IPS-NIHi11 (cell line): ENCODE measurements at places on chromosomes 2 and 18.

DNA sequence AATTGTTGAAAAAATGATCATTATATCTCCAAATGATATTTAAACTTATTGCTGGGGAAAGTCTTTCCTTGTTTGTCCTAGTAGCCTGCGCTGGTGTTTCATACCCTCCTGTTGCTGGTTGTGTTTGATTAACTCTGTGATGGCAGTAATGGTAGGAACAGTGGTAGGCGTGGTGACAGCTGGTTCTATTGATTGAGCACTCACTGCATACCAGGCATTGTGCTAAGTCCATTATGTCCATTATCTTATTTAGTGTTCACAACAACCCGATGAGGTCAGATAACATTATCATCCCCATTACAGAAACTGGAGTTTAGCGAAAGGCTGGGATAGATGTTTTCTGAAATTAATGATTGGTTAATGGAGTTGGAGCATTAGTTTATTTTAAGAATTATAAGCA is 77.8 kb upstream of the STON1 start:
- no peak for DNase-seq

GRCh38 chr2:132562245-132562644 is 107.8 kb downstream of the LYPD1 start:
- no peak for DNase-seq

- no peak for DNase-seq
Measured at GRCh38 chr2:224551693-224552092, 33.5 kb downstream of the CUL3 start.

- no peak for DNase-seq
Measured at GRCh38 chr18:49934457-49934856, 121.1 kb upstream of the ACAA2 start.

- no peak for DNase-seq
Measured at GRCh38 chr18:62637403-62637802, 77.9 kb upstream of the PHLPP1 start.

- no peak for DNase-seq
Measured at GRCh38 chr18:43757273-43757672, 480.0 kb upstream of the SYT4 start.

DNA sequence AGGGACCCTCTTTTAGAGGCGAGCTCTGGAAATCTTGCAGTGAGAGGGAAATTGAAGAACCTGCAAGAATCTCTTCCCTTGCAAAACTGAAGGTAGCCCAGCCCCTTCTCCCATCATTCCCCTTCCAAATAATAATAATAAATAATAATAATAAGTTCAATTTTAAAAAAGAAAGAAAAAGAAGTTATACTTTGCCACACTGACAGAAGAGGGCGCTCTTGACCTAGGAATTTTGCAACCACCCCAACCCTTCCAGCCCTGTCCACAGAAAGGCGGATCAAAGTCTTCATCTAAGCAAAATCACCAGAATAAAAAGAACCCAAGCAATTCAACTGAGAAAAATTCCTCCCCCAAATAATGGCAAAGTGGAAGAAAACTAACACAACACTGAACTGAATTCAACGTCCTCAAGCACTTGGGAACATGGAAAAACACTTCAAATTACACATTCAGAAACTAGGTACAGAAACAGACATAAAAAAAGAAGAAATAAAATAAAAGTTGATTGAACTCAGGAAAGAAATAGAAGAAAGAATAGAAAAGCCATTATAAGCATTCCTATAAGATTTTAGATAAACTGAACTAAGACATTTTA is 98.9 kb upstream of the GLS start:
- DNase-seq: peak; percentile 75

DNA sequence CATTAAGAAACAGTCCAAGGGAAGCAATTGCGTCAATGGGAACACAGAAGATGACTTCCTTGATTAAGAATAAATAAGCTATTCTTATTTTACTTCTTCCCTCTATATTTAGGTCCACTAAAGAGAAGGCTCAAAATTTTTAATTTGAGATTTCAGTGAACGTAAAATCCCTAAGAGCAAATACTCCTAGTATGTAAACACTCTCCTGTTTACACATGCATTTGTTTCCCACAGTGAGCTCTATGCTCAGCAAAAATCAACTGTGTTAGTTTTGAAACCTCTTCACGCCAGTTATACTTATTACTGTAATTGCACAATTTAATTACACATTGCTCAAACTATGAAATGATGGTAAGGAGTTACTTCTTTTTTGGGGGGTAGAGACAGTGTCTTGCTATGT is 8.8 kb downstream of the SLC39A6 start:
- no peak for DNase-seq

DNA sequence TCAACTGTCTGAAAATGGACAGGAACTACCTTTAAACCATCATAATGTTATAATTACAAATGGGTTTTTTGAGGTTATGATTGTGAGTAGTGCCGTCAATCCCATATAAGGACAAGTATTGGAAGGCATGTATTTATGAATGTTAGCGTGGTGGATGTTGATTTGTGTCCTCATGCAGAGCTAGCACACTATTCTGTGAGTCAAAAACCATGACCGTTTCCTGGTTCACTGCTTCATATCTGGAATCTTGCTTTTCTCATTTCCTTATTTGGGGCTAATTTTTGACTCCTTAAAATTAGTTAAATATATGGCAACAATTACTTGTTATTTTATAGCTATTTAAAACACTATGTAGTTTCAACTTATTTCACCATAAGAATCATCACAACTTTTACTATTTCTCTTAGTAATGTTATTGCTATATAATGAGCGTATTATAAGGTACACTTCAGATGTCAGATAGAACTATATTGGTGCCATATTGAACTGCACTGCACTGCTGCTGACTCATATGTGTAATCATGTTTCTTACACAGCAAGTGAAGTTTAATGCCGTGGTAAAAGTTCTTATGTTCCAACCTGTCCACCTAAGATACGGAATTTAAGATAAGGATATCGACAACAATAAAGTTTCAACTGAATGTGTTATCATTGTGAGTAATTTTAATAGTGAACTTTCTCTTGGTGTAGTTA is 192.8 kb downstream of the PTGR3 start:
- DNase-seq: no peak

DNA sequence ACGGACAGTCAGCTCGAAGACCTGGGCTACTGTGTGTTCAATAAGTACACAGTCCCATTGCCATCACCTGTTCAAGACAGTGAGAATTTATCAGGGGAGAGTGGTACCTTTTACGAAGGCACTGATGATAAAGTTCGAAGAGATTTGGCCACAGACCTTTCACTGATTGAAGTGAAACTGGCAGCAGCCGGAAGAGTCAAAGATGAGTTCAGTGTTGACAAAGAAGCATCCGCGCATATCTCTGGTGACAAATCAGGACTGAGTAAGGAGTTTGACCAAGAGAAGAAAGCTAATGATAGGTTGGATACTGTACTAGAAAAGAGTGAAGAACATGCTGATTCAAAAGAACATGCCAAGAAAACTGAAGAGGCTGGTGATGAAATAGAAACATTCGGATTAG is 76.9 kb upstream of the UNC80 start:
- no peak for DNase-seq

DNA sequence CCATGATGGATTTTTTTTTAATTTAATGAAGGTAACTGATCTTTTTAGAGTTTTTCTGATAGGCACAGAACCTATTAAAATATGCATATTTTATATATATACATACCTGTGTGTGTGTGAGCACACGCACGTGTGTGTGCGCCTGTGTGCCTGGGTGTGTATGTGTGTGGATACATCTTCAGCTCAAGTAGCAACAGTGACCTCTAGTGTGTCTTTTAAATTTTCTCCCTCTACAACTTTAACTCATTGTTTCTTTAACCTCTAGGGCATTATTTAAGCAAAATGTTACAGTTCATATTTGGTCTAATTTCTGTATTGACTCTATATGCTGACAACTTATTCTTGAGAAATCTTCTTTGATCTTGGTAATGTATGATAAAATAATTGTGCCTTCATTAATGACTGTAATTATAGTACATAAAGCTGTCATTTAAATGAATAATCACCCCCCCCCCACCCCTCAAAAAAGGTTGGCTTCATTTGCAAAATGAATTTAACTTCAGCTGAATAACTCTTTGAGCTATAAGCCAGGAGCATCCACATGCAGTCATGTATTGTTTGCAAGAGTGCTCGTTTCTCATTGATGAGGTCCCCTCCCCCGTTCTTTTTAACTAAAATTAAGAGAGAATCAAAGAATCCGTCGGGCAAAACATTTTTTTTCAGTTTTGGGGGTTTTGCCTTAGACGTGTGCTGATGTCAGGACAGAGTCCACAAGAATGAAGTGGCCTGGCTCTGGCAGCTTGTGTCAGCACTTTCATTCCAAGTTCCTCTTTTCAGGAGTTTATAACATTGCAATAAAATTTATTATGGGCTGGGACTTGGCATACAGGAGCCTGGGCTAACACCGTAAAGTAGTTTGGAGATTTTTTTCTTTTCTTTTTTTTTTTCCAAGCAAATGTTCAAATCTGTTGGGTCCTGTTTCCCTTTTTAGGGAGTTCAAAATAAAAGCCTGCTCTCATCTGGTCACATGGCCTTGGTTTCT is 80.0 kb downstream of the ETAA1 start:
- peak; percentile 22 for DNase-seq

- DNase-seq: peak; percentile 28
Measured at GRCh38 chr2:162524192-162524591, 180.3 kb downstream of the GCA start.

- DNase-seq: no peak
Measured at GRCh38 chr18:61531182-61531581, 198.0 kb downstream of the CDH20 start.

DNA sequence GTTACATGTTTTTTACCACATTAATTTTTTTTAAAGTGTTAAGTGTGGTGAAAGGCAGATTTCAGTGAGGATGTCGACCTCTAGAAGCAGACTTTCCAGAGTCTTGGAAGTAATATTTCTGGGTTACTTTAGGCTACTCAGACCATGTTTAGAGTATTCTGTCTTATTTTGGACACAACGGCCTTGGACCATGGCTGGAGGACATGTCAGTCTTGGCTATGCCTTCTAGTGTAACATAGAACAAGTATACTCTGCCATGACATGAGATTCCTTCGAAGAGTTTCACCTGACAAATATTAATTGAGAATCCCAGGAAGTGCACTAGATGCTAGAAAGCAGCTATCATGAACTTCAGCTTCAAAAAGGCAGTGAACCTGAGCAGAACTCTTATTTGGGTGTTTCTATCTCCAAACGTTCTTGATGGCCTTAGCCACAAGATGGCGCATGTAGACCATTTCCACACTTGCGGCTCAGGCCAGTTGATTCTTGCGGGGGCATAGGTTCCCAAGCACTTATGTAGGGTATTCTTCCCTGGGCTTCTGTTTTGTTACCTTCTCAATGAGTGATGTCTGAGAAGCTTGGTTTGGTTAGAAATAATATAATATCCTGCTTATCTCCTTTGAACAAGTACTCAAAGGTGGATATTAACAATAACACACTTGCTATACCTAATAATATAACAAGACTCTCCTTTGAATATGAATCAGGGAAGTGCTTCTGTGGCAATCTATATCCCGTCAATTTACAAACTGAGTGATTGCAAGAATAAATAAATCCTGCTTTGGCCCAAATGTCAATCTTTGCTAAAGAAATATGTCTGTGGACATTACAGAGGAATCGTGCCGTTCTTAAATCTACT is 62.0 kb downstream of the CACNB4 start:
- peak; percentile 71 for DNase-seq

DNA sequence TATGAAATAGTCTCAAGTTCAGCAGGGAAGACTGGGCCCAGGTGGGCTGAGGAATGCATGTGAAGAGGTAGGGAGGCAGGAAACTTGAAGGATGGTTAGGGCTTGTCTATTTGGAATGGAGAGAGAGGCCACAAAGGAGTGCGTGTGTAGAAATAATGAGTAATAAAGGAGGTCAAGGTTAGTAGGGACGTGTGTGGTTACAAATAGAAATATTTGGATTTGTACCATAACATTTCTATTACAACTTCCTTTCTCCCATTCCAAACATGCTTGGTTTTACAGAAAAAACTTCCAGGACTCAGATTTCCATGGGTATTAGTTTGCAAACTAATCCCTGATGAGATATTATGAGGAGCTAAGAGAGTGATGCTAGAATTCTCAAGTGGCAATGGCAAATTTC is 280.6 kb downstream of the NCKAP5 start:
- no peak for DNase-seq

GRCh38 chr2:99340669-99341236 is 3.6 kb downstream of the EIF5B start:
- DNase-seq: no peak

- no peak for DNase-seq
Measured at GRCh38 chr2:97703741-97704140, 9.6 kb upstream of the ZAP70 start.

- peak; percentile 47 for DNase-seq
Measured at GRCh38 chr2:240960309-240960970, 38.0 kb upstream of the SNED1 start.

GRCh38 chr2:86398500-86399474 is 42.4 kb upstream of the KDM3A start:
- DNase-seq: no peak

- no peak for DNase-seq
Measured at GRCh38 chr2:81542119-81542518, 1237.6 kb upstream of the LRRTM1 start.

- DNase-seq: no peak
Measured at GRCh38 chr2:141142025-141142424, 988.8 kb downstream of the LRP1B start.

- no peak for DNase-seq
Measured at GRCh38 chr2:58054264-58054663, 7.7 kb downstream of the VRK2 start.

DNA sequence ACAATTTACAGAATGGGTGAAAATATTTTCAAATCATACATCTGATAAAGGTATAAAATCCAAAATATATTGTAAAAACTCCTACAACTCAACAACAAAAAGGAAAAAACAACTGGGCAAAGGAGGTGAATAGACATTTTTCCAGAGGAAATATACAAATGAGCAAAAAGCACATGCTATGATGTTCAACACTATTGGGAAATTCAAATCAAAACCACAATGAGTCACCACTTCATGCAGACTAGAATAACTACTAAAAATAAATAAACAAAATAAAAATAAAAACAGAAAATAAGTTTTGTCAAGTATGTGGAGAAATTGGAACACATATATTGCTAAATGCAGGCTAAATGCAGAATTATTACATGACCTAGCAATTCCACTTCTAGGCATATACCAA is 120.9 kb downstream of the FSIP2 start:
- no peak for DNase-seq

DNA sequence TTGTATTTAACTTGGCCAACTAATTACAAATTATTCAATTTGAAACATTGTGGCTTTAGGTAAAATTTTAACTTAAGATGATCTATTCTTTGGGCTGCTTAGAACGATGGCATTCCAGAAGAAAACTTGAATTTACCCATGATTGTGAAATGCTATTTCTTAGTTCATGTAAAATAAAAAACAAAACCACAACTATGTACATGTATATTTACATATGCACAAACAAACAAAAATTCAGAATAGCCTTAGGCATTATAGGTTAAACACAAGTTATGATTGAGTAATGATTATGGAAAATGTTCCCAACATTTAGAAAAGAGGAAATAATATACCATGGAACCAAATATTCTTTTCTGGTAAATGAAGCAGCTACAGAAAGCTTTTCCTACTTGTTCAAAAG is 3.5 kb upstream of the SMCHD1 start:
- DNase-seq: no peak

- DNase-seq: peak; percentile 72
Measured at GRCh38 chr18:50819027-50819727, 639 bp downstream of the MRO start.

- DNase-seq: no peak
Measured at GRCh38 chr2:108571286-108571685, 37.0 kb downstream of the LIMS1 start.

GRCh38 chr18:78658531-78658930 is 321.1 kb upstream of the SALL3 start:
- no peak for DNase-seq
